Urinary bladder (tissue), 4 donors: ENCODE measurements at places on chromosomes 13 and 19. TPM values are rescaled to one million over a fixed set of nuclear protein-coding genes. Genes with fewer than 3 reads are reported as not detected.

GRCh38 chr13:85812282-85812681 is 13.1 kb upstream of the SLITRK6 start:
- DNase-seq: no peak

DNA sequence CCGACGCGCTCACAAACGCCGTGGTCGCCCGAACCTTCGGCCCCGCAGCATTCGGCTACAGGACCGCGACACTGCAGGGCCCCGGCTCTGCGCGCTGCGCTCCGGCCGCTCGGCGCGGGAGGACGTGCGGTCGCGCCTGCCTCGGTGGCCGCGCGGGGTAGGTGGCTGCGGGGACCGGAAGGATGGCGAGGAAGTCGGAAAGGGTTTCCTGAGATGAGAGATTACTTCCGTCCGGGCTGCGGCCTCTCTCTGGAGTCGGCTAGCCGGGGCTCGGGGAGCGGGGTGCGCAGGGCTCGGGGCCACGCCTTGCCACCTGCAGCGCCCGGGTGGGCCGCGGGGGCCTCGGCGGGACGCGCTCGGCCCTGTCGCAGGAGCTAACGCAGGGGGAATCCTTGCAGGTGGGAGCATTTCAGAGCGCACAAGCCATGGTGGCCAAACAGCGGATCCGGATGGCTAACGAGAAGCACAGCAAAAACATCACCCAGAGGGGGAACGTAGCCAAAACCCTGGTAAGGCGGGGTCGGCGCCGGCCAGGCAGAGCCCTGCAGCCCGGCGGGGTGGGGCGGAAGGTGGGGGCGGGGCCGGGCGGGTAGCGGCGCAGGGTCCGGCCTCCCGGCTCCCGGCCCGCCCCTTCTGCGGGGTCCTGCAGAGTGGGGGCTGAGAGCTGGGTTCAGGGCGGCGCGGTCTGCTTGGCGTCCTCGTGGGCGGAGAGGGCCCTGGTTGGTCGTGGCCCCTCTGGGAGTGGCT is at the start of gene SERP2:
SERP2 (plus strand) TSS at position 224 of the 747 bp plus-strand sequence; CDS start at position 426, 202 bp downstream.
- no peak for DNase-seq

GRCh38 chr13:48431987-48432615 is 19.2 kb upstream of the LPAR6 start:
- DNase-seq: no peak

DNA sequence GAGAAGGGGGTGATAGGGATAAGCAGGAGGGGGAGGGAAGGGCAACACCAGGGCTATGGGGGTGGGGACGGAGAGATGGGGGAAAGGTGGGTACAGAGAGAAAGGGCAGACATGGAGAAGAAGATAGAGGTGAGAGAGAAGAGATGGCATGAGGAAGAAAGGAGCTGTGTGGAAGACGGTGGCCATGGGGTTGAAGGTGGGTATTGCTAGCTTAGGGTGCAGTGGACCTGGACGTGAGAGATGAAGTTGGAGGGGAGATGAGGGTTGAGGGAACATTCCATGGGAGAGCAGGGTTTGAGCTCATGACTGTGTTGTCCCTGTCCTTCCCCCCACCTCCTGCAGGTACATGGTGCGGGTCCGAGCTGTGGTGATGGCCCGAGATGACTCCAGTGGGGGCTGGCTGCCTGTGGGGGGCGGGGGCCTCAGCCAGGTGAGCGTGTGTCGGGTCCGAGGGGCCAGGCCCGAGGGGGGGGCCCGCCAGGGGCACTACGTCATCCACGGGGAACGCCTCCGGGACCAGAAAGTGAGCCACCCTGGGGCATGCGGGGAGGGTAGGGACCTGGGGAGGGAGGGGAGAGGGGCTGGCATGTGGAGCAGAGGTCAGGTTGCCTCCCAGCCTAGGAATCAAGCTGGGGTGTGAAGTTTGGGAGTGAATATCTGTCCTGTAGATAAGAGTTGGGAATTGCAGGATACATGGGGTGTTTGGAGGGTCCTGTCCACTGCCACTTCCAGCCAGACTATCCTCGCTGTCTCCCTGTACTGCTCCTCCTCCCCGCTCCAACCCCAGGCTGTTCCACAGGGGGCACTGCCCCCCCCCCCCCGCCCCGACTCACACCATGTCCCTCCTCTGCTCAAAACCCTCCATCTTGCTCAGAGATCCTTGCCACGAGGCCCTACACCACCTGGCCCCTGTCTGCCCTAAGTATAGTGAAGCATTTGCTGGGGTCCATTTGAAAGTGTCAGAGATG is 1.7 kb downstream of the SPRED3 start:
- DNase-seq: no peak

DNA sequence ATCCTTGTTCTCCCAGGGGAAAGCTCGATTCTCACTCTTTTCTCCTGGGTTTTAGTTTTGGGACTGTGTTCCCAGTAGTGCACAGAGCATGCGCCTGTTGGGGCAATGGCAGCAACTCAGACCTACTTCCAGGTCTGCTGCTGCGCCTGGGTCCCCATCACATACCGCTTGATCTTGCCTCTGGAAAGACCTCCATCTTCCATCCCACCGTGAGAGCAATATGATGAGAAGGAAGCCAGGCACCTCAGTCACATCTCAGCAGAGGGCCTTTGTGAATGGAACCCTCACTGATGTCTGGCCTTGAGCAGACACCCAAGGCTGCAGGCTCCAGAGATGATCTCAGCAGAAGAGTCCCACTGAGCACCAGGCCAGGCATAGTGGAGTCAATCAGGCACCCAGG is 176.8 kb upstream of the ZNF507 start:
- DNase-seq: no peak

- no peak for DNase-seq
These were observed 9.8 kb upstream of the CIRBP start for GRCh38 chr19:1259206-1259875.

- DNase-seq: no peak
These were observed 24.1 kb downstream of the NKPD1 start for GRCh38 chr19:45136507-45137178.

DNA sequence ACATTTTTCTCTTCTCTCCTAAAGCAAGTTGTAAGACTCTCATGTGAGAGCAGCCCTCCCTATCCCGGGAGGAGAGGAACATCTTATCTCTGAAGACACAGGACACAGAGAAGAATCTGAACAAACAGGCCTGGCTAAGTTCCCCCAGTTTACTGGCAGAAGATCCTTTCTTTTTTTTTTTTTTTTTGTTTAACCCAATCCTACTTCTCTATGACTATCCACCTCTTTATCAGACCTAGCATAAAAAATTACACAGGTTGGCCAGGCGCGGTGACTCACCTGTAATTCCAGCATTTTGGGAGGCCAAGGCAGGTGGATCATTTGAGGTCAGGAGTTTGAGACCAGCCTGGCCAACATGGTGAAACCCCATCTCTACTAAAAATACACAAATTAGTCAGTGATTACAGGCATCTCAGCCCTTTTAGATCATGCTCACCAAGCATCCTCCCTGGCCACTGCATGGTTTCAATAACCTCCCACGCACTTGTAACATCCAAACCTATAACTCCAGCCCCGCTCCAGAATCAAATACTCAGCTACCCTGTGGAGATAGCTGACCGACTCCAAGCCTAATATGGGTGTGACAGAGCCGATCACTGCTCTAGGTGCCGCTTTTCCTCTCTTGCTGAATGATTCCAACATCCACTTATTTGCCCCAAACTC is 27.3 kb upstream of the MUC16 start:
- no peak for DNase-seq

DNA sequence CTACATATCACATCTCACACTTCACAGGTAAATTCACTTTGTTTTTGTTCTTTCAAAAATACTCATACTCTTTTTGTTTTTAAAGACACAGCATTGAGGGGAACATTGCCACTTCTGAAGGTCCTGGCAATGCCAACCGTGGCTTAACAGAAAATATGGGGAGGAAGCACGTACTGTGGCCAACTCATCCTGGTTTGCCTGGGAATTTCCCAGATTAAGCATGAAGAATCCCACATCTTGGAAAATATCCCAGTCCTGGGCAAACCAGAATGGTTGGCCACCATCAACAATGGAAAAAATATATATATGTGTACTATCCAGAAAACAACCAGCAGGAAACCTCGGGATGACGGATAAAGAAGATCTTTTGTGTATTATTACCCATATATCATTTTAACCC is 1032.2 kb upstream of the SLC10A2 start:
- no peak for DNase-seq

DNA sequence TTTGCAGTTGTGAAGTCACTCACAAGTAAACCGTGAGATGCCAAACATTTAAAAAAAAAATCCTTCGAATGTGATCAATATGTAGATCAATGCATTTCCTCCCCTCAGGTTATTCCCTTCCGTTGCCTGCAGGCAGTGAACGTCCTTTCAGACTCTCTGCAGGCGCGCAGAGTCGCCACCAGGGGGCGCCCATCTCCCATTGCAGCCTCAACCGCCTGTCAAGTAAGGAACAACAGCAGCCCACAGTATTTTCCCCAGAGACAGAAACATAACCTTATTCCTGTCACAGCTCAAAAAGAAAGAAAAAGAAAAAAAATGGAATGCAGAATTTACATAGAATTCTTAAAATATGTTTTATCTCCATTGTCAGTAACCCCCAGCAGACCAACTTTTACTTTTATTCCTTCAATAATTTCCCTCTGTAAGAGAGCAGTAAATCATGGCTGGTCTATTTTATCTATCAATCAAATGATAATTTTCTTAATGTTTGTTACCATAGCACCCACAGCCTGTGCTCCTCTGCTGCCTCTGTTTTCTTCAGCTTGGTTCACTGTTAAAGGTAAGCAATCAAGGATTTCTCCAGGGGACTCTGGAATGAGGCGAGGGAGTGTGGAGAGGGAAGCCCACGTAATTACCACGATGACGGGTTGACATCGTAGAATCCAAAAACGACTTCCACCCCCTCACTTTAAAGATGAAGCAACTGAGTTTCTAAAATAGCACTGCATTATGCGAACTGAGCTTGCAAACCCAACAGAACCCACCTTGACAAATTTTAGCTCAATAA is 637.6 kb upstream of the ARGLU1 start:
- DNase-seq: no peak

- DNase-seq: no peak
These were observed 6.0 kb upstream of the WDR88 start for GRCh38 chr19:33125929-33126388.

GRCh38 chr13:38255600-38255999 is 94.1 kb upstream of the UFM1 start:
- no peak for DNase-seq

DNA sequence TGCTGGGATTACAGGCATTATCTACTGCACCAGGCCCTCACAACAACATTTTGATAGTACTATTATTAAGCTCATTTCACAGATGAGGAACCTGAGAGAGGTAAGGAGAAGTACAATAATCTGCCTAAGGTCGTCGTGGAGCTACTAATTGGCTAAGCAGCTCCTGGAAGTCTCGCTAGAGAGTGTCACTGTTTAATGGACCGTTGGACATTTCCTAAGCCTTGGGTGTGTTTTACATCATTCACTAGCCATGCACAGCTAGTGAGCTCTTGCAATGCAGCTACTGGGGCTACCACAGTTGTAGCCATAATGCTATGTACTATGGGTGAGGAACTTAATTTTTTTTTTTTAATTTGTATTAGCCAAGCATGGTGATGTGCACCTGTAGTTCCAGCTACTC is 34.0 kb upstream of the OR1M1 start:
- DNase-seq: no peak

- no peak for DNase-seq
These were observed 7.6 kb downstream of the TPT1 start for GRCh38 chr13:45333251-45333976.

- no peak for DNase-seq
These were observed 42.4 kb downstream of the ZNF136 start for GRCh38 chr19:12205296-12205695.

GRCh38 chr13:53123536-53123935 is 94.9 kb downstream of the OLFM4 start:
- no peak for DNase-seq

- no peak for DNase-seq
These were observed 3.8 kb upstream of the ZNF414 start for GRCh38 chr19:8517551-8518442.

PNMA8A gene
- total RNA-seq: 14.3 TPM

SHISA7 gene
- 0.16 TPM for total RNA-seq

TMPRSS9 gene
- total RNA-seq: 0.11 TPM

SLC8A2 gene
- total RNA-seq: 1.5 TPM

ZNF8 gene
- 7.8 TPM for total RNA-seq

ZNF154 gene
- 29.3 TPM for total RNA-seq

KCTD12 gene
- 383 TPM for total RNA-seq

SPACA4 gene
- total RNA-seq: not detected
